ENCODE measurements at places on chromosomes 7 and 10.

DNA sequence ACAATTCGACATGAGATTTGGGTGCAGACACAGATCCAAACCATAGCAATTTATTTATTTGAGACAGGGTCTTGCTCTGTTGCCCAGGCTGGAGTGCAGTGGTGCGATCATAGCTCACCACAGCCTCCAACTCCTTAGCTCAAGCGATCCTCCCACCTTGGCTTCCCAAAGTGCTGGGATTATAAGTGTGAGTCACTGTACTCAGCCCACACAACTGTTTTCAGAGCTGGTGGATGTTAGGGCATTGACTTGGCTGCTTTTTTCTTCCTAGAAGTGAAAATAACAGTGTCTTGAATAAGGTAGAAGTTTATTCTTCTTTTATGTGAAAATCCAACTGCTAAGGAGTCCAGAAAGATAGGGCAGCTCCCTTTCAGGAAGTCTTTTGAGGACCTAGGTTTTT is 132.1 kb downstream of the CCDC3 start:
- no peak for DNase-seq

DNA sequence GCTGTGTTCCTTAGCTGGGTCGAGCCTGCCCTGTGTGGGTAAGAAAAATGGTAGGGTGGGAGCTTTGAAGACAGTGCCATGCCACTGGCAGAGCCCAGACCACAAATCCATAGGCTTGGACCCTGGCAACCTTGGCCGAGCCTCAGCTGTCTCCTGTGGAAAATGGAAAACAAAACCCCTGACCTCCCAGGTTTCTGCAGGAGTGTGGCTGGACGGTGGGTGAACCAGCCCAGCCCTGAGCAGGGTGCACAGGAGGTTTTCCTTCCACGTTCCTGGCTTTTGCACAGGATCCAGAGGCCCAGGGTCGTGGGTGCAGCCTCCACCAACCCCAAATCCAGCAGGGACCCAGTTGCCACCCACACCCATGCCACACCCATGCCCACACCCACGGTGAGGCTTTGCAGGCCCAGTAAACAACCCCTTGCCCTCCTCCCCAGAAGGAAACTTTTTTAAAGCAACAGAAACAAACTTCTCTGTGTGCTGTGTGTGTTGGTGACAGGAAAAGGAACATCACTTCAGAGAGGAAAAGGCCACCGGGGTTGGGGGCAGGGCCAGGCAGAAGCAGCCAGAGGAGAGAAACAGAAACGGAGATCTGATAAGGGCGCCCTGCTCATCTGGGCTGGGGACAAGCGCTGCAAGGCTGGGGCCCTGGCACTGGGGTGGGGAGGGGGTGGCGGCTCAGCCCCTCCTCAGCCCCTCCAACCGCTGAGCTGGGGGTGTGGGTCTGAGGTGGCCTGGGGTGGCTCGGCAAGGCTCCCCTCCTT is 20.7 kb upstream of the ZMIZ1 start:
- no peak for DNase-seq

DNA sequence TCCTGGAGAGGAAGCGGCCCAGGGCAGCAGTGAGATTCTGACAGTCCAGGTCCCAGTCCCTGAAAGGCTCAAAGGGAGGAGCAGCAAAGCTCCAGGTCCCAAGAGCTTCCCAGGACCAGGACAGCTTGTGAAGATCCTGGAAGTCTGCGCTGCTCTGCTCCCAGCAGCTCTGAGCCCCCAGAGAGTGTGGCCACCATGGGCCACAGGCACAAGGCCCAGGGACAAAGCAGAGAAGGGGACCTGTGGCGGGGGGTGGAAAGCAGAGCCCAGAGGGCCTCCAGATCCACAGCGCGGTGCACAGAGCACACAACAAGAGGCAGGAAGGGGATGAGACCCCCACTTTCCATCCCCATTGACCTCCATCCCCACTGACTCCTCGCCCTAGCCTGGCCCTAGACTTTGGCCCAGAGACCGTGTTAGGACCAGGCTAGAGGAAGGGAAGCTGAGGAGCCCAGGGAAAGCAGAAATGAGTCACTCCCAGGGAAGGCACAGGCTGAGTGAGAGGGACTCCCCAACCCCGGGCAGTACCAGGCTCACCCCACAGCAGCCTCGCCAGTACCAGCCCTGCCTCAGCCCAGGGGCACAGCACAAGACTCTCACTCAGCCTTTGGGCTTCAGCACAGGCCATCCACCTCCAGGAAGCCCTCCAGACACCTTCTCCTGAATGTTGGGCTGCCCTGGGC is 75.5 kb downstream of the GRID1 start:
- DNase-seq, result no peak

DNA sequence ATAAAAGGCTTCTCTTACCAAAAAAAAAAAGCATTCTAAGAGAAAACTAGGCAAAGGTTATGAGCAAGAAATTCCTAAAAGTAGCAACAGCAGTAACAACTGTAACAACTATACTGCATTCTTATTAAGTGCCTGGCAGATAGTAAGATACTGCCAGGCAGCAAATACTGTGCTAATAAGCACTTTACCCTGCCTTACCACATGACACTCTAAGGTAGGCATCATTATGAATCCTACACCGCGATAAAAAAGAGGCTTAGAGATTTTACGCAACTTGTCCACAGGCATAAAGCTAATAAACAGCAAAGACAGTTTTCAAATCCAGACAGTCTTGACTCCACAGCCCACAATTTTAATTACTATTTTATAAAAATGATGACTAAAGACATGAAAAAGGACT is 83.2 kb downstream of the USP6NL start:
- DNase-seq, result no peak

DNA sequence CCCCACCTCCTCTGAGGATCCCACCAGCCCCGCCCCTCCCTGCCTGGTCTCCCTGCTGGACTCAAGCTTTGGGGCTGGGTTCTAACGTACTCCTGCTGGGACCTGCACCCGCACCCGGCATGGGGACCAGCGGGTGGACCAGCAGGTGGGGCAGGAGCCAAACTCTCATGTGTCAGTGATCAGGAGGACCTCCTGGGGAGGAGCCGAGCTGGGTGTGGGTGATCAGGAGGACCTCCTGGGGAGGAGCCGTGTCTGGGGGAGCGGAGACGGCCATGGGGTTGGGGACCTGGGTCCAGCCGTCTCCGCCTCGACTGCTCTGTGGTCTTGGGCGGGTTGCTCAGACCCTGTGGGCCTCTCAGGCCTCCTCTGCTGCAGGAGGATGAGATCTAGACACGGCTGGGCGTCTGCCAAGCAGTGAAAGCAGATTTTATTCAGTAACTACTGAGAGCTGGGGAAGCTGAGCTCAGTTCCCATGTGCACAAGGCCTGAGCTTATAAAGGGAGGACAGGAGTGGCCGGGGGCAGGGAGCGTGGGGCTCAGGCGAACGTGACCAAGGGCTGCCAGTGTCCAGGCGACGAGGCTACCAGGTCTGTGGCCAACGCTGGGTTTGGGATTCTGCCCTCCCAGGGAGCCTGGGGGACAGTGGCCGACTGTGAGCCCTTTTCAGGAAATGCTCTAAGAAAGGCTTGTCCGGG is 33.6 kb upstream of the UTF1 start:
- no peak for DNase-seq

GRCh38 chr10:112964482-112964881 is 14.4 kb downstream of the TCF7L2 start:
- no peak for DNase-seq

- DNase-seq, result no peak
Measured at GRCh38 chr10:94299417-94299816, 63.3 kb downstream of the NOC3L start.

- DNase-seq, result no peak
Measured at GRCh38 chr7:149719912-149720335, 53.5 kb downstream of the ZNF467 start.

- DNase-seq, result no peak
Measured at GRCh38 chr7:76372984-76373833, 14.4 kb upstream of the YWHAG start.

GRCh38 chr7:157951300-157952049 is 614.7 kb downstream of the DNAJB6 start:
- DNase-seq, result no peak

GRCh38 chr10:75862935-75863334 is 431.5 kb downstream of the LRMDA start:
- DNase-seq, result no peak

GRCh38 chr10:66535439-66535838 is 390.4 kb upstream of the LRRTM3 start:
- no peak for DNase-seq

DNA sequence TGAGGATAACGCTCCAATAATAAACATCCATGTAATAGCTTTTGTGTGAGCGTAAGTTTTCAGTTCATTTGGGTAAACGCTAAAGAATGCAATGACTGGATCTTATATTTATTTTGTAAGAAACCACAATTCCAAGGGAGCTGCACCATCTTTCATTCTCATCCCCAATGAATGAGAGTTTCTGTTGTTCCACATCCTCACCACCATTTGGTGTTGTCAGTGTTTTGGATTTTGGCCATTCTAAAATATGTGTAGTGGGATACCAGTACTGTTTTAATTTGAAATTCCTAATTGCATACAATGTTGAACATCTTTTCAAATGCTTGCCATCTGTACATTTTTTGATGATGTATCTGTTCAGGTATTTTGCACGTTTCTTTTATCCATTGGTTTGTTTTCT is 50.9 kb upstream of the SEMA3D start:
- DNase-seq, result no peak

DNA sequence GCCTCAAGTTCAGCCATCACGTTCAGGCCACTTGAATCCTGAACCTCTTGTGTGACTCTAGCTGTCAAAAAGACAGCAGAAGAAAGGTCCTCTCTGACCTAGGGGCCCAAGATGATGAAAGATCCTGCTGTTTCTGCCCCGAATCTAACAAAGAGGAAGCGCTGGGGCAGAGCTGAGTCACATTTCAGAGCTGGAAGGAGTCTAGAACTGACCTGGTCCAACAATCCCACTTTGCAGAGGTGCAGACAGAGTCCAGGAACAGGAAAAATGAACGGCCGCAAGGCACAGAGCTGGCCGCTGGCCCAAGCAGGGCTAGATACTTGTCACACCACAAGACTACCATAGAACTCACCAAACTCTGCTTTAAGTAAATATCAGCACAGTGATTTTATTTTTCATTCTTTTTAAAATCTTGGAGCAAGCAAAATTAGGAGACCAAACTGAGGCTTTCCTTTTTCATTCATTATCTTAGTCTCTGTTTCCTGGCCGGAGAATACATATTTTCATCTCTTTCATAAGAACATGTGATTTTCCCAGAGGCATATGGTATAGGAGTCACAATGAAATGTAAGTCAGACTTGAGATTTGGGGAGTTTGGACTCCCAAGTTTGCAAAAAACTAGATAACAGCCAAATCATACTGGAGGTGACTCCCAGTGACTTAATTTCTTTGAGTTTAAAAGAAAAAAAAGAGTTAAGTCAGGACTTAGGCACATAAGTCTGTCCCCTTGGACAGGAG is 52.8 kb downstream of the CHST15 start:
- no peak for DNase-seq

- DNase-seq, result no peak
Measured at GRCh38 chr10:79438021-79438698, 7.3 kb downstream of the ZCCHC24 start.

DNA sequence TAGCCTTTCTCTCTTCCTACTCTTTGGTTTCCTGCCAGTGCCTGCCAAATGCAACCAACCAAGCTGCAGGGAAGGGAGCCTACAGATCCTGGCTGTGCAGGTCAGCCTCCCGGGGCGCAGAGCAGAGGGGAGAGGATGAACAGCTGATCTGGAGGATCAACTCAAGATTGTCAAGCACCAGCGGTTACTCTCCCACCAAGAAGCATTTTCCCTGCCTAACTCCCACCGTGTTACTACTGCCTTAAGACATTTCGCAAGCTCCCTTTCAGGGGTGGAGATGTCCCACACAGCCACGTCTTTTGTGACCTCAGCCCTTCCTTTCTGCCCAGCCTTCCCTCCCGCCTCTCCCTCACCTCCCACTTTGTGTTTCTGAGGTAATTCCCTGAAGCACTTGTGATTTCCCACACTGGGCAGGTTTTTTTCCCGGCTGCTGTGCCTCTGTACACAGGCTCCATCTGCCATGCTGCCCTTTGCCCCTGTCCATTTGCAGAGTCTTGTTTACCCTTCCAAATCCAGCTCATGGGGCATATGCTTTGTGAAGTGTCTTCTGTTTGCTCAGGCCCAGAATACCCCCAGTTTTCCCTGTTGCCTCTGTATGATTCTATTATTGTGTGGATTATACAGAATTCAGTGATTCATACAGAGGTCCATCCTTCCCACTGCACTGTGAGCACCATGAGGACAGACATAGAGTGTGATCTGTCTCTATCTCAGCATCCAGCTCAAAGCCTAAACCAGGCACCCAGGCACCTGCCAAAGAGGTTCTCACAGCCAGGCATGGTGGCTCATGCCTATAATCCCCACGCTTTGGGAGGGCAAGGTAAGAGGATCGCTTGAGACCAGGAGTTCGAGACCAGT is 40.9 kb upstream of the PAPSS2 start:
- DNase-seq, result no peak

GRCh38 chr10:98270073-98270740 is 2.2 kb upstream of the LOXL4 start:
- no peak for DNase-seq

DNA sequence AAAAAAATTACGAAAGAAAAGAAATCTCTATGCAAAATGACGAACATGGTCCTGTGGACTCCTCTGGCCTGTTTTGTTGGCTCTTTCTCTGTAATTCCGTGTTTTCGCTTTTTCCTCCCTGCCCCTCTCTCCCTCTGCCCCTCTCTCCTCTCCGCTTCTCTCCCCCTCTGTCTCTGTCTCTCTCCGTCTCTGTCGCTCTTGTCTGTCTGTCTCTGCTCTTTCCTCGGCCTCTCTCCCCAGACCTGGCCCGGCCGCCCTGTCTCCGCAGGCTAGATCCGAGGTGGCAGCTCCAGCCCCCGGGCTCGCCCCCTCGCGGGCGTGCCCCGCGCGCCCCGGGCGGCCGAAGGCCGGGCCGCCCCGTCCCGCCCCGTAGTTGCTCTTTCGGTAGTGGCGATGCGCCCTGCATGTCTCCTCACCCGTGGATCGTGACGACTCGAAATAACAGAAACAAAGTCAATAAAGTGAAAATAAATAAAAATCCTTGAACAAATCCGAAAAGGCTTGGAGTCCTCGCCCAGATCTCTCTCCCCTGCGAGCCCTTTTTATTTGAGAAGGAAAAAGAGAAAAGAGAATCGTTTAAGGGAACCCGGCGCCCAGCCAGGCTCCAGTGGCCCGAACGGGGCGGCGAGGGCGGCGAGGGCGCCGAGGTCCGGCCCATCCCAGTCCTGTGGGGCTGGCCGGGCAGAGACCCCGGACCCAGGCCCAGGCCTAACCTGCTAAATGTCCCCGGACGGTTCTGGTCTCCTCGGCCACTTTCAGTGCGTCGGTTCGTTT is 83.5 kb upstream of the SLF2 start:
- DNase-seq, result no peak

DNA sequence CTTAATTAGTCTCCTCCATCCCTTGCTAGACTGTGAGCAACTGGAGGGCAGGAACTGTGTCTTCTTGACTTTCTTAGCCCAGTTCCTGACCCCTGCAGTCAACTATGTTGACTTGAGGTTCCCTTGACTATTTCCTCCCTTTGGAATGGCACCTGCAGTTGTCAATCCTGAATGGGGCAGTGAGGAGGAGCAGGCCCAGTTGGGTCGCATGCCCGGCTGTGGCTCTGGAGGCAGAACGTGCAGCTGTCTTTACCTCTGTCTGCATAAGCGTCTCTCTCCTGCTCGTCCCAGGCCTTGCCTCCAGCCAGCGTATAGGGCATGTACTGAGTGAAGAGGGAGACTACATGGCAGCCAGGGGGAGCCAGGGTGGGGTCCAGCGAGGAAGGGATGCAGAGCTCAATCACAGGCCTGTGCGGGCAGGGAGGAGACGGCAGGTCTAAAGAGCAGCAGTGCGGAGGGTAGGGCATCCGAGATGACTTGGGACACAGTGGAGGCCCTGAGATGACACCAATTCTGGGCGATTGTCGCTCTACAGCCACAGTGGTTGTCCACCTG is 26.8 kb downstream of the PYROXD2 start:
- no peak for DNase-seq
